ENCODE measurements at places on chromosomes 12 and 14. TPM values are rescaled to one million over a fixed set of nuclear protein-coding genes. Genes with fewer than 3 reads are reported as not detected.

Gene SRGAP1
- total RNA-seq, result 10.0 TPM

DNA sequence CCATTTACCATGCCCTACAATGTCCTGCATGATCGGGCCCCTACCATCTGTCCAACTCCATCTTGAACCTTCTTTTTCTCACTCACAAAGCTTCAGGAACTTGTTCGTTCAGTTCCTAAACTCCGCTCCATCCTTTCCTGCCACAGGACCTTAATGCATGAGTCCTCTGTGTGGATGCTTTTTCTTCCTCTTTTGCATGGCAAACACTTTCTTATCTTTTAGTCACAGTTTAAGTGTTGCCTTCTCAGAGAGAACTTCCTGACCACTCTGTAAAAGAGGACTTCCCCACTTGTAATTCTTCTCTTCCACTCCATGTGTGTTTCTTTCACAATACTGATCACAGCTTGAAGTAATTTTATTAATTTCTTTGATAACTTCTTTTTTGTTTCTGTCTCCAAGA, 54.4 kb upstream of the ETV6 start:
- DNase-seq, result no peak

DNA sequence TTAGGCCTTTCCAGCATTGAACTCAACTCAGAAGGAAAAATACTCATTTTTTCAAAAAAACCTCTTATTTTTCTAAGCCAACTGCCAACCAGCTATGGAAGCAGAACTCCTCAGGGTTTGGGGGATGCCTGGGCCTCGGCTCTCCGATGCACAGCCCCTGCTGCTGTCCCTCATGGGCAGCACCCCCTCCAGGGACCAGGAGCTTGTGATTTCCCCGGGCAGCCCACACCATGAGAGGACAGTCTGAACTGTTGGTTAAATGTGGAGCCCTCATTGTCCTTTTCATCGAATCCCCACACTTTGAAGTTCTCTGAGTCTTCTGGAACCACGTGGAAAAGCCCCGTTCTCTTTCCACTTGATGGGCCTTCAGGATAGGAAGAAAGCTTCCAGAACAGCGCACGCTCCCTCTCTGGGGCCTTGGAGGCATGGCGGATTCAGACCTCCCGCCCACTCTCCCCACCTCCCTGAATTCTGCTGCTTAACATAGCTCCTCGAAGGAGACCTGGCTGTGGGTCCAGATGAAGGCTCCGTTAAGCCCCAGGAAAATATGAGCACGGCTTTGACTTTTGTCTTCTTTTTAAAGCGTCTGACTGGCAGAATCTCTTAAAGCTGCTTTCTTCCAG, 156.6 kb downstream of the CALM1 start:
- DNase-seq, result no peak

DNA sequence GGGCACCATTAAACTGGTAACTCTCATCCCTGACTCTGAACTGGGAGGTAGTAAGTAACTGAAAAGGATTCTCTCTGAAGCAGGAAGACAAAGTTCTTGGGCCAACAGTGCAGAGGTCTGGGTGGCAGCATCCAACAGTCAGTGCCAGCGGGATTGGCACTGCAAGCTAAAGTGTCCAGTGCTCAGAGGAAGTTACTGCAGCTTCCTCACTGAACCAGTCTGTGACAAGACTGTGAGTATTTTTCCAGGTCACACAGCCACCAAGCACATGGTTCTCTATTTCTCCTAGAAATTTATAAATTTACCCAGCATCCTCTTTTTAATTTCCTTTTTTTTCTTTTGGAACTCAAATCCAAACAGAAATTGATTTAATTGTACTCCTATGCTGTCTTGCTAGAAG, 81.6 kb upstream of the FAR2 start:
- no peak for DNase-seq

DNA sequence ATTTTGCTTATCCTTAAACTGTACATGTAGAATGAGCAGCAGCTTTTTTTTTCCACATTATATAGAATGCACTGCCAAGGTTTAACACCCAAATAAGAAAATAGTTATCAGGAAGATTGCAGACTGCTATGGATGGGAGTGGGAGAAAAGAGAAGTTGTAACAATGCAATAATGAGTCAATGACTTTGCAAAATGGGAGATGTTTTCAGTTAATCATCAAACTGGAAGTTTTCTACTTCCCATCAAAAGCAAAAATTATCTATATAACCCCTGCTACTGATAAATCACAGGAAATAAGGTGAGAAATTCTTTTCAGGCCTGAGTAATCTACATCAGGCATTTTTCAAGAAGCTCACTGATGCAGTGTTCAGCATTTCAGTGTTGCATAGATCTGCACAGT, 309.1 kb downstream of the GXYLT1 start:
- DNase-seq, result no peak

Gene PTPRR
- 0.18 TPM for total RNA-seq

Gene ANO2
- not detected for total RNA-seq

Gene GPRC5A
- 49.7 TPM for total RNA-seq

Gene KRT75
- total RNA-seq, result not detected

- no peak for DNase-seq
These were observed 171.1 kb downstream of the PRKCH start for GRCh38 chr14:61492474-61492873.

Gene TPPP2
- total RNA-seq, result not detected

Gene GALNT9
- under 0.01 TPM for total RNA-seq

Gene CD69
- total RNA-seq, result not detected

GRCh38 chr14:55302367-55303124, 31.3 kb downstream of the FBXO34 start:
- no peak for DNase-seq

DNA sequence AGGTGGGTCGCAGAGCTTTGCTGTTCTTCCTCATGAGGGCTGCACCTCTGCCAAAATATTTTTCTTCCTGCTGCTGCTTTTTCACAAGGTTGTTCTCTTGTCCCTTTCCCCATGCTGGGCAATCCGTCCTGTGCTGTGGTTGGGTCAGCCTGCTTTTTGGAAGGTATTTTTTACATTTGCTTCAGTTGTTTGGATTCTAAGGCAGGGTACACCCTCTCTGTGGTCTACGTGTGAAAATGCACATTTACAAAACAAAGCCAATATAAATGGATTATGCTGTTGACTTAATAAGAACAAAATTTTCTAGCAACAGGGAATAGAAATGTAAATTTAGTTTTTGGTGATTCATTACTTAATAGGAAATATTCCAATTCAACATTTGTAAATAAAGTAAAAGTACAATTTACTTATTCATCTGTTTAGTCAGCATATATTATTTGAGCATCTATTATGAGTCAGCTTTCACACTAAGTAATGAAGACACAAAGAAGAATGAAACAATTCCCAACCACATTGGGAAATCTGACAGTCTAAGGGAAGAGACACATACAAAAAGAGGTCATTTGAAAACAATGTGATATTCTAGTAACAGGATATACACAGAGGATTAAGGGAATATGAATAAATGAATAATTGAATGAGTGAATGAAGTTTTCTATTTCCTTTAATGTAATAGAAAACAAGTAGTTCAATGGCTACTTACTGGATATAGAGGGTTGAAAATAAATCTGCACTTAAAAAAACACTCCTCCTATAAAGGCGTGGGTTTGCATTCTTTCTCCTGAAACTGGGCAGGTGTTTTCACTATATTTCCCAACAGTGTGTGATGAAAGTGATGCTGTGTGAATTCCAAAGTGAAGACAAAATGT, 94.6 kb upstream of the PRICKLE1 start:
- peak; percentile 23 for DNase-seq

Gene SERPINA3
- total RNA-seq, result under 0.01 TPM

DNA sequence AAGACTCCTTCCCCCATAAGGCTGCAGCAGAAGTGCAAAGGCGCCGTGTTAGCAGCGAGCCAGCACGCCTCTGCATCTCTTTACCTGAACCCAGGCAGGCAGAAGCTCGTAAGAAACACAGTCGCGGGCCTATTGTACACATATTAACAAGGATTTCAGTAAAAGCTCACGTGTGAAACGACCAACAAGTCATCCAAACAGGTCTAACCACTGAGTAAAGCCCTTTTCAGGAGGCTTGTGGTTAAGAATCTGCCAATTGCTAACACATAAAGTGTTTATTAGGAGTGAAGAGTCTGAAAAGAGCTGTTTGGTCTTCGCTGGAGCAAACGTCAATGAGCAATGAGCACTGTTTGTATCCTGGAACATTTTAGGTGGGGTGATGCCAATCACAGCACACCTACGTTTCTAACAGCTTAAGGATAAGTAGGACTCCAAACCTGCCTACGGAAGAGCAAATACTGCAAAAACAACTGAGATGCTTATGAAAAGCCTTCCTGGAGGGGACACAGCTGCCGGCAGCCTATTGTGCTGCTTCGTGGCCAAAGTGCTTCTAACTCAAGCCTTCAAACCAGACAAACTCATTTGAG, 43.1 kb downstream of the PRKAB1 start:
- no peak for DNase-seq

Gene PRB2
- not detected for total RNA-seq

- DNase-seq, result no peak
These were observed 123.7 kb upstream of the TMTC1 start for GRCh38 chr12:29907461-29907860.

Gene KLHDC1
- 0.90 TPM for total RNA-seq

GRCh38 chr14:36755756-36756155, 94.1 kb downstream of the PAX9 start:
- DNase-seq, result no peak

DNA sequence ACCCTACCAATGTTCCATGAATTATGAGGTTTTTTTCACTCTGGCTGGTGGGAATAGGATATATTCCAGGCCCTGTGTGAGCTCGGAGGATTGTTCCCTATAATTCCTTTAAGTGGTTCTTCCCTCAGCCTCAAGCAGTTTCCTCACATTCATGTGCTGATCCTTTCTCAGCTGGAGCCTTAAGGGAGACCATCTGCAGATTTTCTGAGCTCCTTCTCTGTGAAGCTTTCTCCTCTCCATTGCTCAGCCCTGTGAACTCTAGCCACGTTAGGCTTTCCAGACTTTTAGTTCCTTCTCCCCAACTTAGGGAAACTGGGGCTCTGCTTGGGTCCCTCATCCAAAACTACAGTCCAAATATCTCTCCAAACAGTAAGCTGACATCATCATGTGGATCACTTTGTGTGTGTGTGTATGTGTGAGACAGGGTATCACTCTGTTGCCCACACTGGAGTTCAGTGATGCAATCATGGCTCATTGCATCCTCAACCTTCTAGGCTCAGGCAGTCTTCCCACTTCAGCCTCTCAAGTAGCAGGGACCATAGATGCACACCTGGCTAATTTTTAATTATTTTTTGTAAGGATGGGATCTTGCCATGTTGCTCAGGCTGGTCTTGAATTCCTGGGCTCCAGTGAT, 219.5 kb upstream of the OTX2 start:
- DNase-seq, result no peak

DNA sequence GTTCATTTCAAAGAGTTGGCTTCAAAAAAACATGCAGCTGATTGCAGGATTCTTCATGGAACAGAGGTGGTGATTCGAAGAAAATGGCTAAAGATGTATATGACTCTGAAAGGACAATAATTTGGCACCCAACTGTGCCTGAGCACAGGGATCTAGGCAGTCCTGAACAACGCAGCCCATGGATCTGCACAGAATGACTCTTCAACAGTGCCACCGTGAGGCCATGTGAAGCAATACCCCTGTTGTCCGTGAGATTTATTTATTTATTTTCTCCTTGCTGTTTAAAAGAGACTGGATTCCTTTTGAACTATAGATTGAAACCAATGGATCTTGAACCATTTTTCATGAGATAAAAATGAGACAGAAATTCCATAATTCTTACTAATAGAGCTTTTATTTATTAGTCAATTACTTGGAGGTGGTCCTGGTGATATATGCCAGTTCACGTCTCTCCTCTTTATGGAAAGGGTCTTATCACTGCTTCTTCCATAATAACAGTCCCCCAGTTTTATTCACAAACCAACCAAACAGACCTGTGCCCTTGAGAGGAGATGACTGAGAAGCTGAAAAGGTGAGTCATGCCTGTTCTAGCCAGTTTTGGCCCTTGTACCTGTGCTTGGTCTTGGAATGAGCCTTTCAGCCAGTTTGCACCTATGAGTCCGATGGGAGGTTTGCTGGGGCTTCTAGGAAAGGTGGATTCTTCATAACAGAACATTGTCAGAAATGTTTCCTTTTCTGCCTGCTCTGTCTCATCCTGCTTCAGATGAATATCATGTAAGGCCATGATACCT, 1598.3 kb downstream of the AACS start:
- DNase-seq, result no peak

- DNase-seq, result no peak
These were observed 236.0 kb downstream of the ETNK1 start for GRCh38 chr12:22860926-22861325.

DNA sequence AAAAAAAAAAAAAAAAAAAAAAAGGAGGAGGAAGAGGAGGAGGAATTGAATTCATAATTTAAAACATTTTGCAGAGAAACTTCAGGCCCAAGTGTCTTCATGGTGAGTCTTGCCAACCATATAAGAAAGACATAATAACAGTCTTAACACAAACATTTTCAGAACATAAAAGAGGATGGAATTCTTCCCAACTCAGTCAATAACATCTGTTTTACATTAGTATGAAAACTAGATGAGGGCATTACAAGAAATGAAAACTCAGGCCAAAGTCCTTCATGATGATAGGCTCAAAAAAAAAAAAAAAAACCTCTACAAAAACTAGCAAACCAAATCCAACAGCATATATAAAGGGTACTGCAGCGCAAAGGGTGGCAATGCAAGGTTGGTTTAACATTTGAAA, 151.6 kb downstream of the FOXA1 start:
- peak; percentile 49 for DNase-seq

GRCh38 chr12:77352946-77353345, 287.6 kb upstream of the E2F7 start:
- no peak for DNase-seq

- no peak for DNase-seq
These were observed 3.7 kb downstream of the BIN2 start for GRCh38 chr12:51320311-51320694.

DNA sequence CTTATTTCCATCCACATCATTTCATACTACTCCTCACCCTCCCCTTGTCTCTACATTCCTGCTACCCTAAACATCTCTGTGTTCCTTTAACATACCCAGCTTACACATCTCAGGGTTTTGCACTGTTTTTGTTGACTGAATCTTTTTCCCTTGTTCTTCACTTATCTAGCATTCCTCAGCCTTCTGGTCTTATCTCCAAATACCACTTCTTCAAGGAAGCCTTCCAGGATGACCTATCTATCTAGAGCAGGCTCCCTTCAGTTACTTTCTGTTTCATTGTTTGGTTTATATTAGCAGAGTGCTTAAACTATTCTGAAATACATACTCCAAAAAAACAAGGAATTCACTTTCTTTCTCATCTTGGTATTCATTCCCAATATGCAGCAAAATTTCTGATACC, 353.1 kb downstream of the NAV3 start:
- DNase-seq, result peak; percentile 37

DNA sequence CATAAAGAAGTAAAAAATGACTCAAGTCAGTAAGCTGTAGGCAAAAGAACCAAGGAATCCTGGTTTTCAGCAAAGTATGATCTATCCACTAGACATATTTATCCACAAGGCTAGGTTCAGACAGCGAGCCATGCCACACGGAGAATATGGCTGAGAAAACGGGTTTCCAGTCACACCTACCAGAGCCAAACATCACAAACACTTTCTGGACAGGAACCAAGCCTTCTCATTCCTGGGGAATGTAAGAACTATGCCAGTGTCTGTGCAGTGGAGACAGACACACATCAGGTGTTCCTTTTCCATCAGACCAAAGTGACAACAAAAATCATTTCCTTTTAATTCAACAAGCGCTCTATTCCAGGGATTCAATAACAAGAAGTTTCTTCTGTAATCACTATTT, 41.1 kb downstream of the AREL1 start:
- DNase-seq, result peak; percentile 79

GRCh38 chr14:99908653-99909250, 115.5 kb downstream of the EML1 start:
- DNase-seq, result no peak

Gene NCKAP5L
- total RNA-seq, result 6.1 TPM

Gene EMP1
- 570 TPM for total RNA-seq

Gene NGB
- total RNA-seq, result not detected

- no peak for DNase-seq
These were observed 14.6 kb downstream of the SFSWAP start for GRCh38 chr12:131725503-131725902.
